ENCODE measurements at places on chromosomes 3 and 15. TPM values are rescaled to one million over a fixed set of nuclear protein-coding genes. Genes with fewer than 3 reads are reported as not detected.

The CAND2 gene
- total RNA-seq = 0.37 TPM

The RASL12 gene
- total RNA-seq = 0.13 TPM

The CCR5 gene
- not detected for total RNA-seq

The A4GNT gene
- total RNA-seq = not detected

The IGSF10 gene
- total RNA-seq = 0.30 TPM

The STAB1 gene
- total RNA-seq = 0.07 TPM

The ZNF620 gene
- 1.3 TPM for total RNA-seq

The POLQ gene
- 5.6 TPM for total RNA-seq

The DLL4 gene
- 1.8 TPM for total RNA-seq

The CYP1A2 gene
- not detected for total RNA-seq

The SLC22A14 gene
- 0.05 TPM for total RNA-seq

The GXYLT2 gene
- total RNA-seq = 1.1 TPM

The ZKSCAN7 gene
- not detected for total RNA-seq

The PPCDC gene
- total RNA-seq = 17.3 TPM

The DUOXA1 gene
- total RNA-seq = 0.08 TPM
